ENCODE measurements at places on chromosomes 3 and 15.

DNA sequence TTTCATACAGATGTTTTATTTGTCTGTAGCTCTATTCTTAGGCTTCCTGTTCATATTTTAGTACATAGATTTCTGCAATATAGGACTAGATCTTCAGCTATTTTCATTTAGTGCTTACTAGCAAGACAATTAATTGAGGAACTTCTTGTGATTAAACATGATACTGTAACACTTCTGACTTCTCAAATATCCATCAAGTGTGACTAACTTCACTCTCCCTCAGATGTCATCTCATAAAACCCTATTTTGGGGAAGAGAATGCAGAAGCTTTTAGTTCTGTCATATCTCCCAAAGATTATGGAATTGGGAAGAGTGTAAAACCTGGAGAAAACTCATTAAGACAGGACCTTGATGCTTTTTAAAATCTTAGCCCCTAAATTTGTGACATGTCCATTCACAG is 28.6 kb upstream of the GOLIM4 start:
- DNase-seq = no peak

GRCh38 chr3:32493437-32494414 is 8.9 kb downstream of the CMTM6 start:
- DNase-seq = no peak

- no peak for DNase-seq
Observed at GRCh38 chr15:99051308-99051707, 43.7 kb upstream of the PGPEP1L start.

GRCh38 chr3:188179006-188179966 is 25.3 kb downstream of the LPP start:
- DNase-seq = peak; percentile 63
